ENCODE measurements at places on chromosomes 6 and 20. TPM values are rescaled to one million over a fixed set of nuclear protein-coding genes. Genes with fewer than 3 reads are reported as not detected.

Gene CST3
- total RNA-seq, result 440 TPM

Gene SNAI1
- 6.9 TPM for total RNA-seq

Gene C6orf15
- total RNA-seq, result not detected

Gene CLPSL2
- not detected for total RNA-seq

Gene PRPH2
- total RNA-seq, result 0.15 TPM

Gene NFKBIL1
- total RNA-seq, result 27.7 TPM

Gene CRISP2
- total RNA-seq, result not detected

Gene XRN2
- 67.5 TPM for total RNA-seq

Gene SCUBE3
- 2.3 TPM for total RNA-seq

Gene PTPRT
- total RNA-seq, result not detected

Gene FGD2
- total RNA-seq, result not detected

Gene ADGB
- not detected for total RNA-seq

Gene SLC22A7
- not detected for total RNA-seq

Gene NOX3
- total RNA-seq, result not detected

Gene RAET1G
- 0.58 TPM for total RNA-seq

Gene RMND1
- total RNA-seq, result 34.1 TPM

Gene ZNF76
- 20.8 TPM for total RNA-seq

Gene ABHD16B
- total RNA-seq, result not detected

Gene EDN1
- 376 TPM for total RNA-seq

Gene ADA
- 35.6 TPM for total RNA-seq

Gene ERVFRD-1
- total RNA-seq, result 2.5 TPM

Gene RHAG
- not detected for total RNA-seq

Gene GABRR1
- total RNA-seq, result not detected

Gene SYCP2
- 0.23 TPM for total RNA-seq

Gene PRKN
- total RNA-seq, result 0.93 TPM

Gene REM1
- not detected for total RNA-seq

Gene CRNKL1
- total RNA-seq, result 18.0 TPM

Gene EEF1A2
- 2.5 TPM for total RNA-seq

Gene NHSL1
- 64.3 TPM for total RNA-seq

Gene PDE7B
- total RNA-seq, result 37.7 TPM

Gene ZNF318
- total RNA-seq, result 16.0 TPM

Gene SIGLEC1
- total RNA-seq, result not detected

Gene RIMS4
- total RNA-seq, result not detected

Gene ULBP3
- total RNA-seq, result 11.0 TPM

Gene HLA-DOB
- 1.2 TPM for total RNA-seq

Gene GINS1
- total RNA-seq, result 3.1 TPM

Gene HFE
- total RNA-seq, result 3.4 TPM

Gene DAAM2
- 1.2 TPM for total RNA-seq

Gene SLC26A8
- not detected for total RNA-seq

Gene MCCD1
- not detected for total RNA-seq

Gene IRAK1BP1
- 2.5 TPM for total RNA-seq

Gene GPSM3
- 15.5 TPM for total RNA-seq

Gene SLC24A3
- total RNA-seq, result 0.18 TPM

Gene ACTL10
- 4.0 TPM for total RNA-seq

Gene KCNQ2
- total RNA-seq, result not detected

Gene OXT
- not detected for total RNA-seq

Gene BPIFB2
- not detected for total RNA-seq

Gene KCNK17
- not detected for total RNA-seq

Gene LHFPL5
- total RNA-seq, result not detected

Gene CDKN1A
- total RNA-seq, result 562 TPM

Gene XKR7
- total RNA-seq, result not detected

Gene ZSCAN23
- 2.0 TPM for total RNA-seq

Gene LINC00237
- total RNA-seq, result not detected

Gene LCA5
- 3.3 TPM for total RNA-seq

Gene SPATS1
- total RNA-seq, result not detected

Gene GDAP1L1
- total RNA-seq, result not detected

Gene KIF13A
- 57.5 TPM for total RNA-seq

Gene SPTLC3
- total RNA-seq, result 0.15 TPM

Measured in glomerular endothelial cell (primary cell).